Stimulated activated CD4-positive, alpha-beta T cell treated with anti-CD3 and anti-CD28 coated beads, Interleukin-12 subunit alpha, Interleukin-12 subunit beta, amount 100 ng/mL, for 24 hours (primary cell): ENCODE measurements at places on chromosomes 3 and 15.

GRCh38 chr3:118505784-118506183, 528.9 kb downstream of the IGSF11 start:
- no peak for DNase-seq

GRCh38 chr3:567488-568185, 371.1 kb downstream of the CHL1 start:
- no peak for DNase-seq

DNA sequence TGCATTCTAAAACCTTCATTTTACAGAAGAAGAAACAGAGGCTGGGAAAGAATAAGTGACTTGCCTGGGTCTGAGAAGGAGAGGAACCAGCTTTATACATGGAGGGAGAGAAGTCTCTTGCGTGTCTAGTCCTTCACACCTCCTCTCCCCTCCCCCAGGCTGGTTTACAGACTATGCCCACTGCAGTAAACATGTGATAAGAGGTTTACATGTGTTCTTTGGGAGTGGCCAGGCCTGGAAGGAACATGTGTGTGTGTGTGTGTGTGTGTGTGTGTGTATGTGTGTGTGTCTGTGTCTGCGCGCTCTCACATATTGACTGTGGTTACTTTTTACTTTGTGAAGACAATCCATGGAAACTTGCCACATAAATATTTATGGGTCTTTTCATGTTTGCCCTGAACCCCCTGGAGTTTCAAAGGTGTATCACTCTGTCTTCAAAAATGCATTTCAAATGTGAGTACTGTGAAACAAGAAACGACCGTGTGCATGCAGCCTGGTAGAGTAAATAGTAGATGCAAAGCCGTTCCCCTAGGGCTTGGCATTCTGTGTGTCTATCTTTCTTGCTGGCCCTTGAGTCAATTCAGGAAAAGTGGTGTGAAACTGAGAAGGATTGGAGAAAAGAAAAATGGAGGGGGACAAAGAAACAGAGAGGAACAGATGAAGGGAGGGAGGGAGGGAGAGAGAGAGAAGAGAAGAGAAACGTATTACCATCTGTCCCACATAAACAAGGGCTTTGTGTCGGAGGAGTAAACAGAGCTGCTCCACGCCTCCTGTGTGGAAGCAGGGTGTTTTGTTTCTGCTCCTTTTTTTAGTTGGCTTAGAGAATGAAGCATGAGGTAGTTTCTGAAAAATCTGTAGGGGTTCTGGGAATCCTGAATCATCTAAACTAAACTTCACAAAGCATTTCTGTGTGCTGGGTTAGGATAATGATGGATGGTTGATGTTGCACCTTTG, 51.7 kb downstream of the CLDN11 start:
- no peak for DNase-seq

DNA sequence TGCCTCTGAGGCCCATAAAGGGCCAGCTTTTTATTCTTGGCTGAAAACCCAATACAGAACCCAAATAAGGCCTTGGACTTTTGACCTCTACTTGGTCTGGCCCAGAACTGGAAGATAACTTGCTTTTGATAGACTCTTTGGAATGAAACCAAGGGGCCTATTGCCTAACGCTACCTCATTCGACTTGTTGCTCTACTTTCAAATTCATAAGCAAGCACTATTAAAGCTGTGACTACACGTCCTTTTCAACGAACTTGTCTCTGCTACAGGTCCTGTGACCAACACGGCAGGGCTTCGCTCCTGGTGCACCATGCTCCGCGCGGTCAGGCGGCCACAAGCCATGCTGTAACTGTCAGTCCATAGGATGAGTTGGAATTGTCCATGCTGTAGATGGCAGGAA, 385.4 kb downstream of the MFSD1 start:
- DNase-seq = no peak

- DNase-seq = no peak
Observed at GRCh38 chr3:174287705-174288104, 571.4 kb upstream of the NAALADL2 start.

GRCh38 chr3:46849686-46850467, 13.4 kb downstream of the MYL3 start:
- no peak for DNase-seq

DNA sequence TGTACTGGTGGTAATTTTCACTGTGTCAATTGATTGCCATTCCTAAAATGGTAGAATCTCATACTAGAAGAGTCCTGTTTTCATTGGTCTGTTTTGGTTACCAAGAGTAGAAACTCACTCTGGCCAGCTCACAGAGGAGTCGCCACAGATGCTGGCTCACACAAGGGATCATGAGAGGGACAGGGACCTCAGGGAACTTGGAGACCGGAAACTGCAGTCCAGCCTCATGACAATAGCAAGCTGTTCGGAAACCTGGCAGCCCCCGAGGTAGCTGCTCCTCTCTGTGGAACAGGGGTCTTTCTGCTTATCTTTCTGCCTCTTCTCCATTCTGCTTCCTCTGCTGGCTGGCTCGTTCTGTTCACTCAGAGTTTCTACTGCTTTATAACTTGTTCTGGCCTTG, 192.9 kb downstream of the PLCL2 start:
- DNase-seq = no peak

DNA sequence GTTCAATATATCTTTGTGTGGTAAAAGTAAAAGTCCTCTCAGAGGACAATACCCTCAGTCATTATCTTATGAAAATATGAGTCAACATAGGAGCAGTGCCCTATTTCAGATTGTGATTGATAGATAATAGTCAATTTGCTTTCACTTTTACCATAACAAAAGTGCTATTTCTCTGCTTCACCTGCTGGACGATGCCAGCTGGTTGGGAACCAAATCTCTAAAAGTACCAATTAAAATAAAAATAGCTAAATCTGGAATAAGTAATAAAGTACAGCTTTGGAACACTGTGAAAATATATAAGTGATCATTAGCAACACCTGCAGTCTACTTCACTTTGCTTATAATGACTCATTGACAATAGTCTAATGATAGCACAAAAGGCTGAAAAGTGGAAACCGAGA, 390.3 kb upstream of the AGTR1 start:
- no peak for DNase-seq

DNA sequence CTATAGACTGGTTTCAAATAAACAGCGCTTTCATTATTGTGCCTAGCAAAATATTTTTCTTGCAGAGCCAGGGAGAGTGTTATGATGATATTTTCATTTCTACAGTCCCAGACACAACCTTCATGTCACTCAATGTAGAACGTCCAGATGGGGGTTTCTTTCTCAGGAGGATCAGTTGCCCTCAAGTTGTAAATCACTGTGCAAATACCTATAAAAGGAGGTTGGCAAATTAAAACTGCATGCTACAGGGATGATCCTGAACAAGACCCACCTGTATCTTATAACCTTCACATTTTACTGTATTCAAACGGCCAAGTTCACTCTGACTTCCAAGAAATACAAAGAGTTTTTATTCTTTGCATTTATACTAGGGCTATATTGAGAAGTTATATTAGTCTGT, 486.0 kb downstream of the EDEM1 start:
- DNase-seq = no peak

- no peak for DNase-seq
Observed at GRCh38 chr3:2615080-2615479, 495.1 kb downstream of the IL5RA start.

DNA sequence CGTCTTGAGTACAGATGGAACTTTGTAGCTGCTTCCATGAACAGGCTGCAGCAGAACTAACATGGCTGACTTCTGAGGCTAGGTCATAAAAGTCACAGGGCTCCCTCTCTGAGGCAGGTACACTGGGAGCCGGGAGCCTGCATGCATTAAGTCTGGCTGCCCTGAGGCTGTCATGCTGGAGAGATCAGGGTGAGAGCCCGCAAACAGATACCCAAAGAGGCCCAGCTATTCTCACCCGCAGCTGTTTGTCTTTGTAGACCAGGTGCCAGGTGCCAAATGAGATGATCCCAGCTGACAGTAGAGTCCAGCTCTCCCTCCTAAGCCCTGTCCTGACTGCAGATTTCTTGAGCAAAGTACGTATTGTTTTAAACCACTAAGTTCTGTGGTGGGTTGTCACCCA, 8.6 kb upstream of the SLCO3A1 start:
- DNase-seq = no peak

DNA sequence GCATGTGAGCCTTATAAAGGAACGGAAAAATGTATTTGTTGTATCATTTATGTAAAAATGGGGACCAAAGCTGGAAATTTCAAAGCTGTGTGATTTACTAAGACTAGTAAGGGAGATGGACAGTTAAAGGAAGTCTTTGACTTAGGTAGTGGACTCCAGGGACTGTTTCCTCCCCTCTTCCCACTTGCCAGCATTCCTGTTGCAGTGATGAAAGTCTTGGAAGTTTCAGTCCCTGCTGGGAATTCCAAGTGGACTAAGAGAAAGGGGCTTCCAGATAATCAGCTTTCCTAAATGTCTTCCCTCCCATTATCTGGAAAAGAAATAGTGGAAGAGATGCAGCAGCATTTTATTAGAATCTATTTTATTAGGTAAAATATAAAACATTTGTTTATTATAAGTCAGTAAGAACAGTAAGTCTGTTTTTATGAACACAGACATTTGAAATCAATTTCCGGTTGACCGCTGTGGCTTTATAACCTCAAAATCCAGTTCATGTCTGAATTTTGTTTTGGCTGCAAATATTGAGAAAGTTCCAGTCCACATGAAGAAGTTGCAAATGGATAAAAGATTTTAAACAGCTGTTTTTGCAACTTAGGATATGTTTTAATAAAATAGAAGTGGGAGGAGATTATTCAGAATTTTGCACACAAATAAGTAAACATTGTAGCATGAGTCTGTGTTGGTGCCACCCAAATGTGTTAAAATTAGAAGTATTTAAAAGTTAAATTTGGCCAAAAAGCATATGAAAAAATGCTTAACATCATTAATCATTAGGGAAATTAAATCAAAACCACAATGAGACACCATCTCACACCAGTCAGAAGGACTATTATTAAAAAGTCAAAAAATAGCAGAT, 141.8 kb downstream of the IL20RB start:
- no peak for DNase-seq

- DNase-seq = no peak
Observed at GRCh38 chr15:84034578-84035398, 200.8 kb upstream of the GOLGA6L4 start.

DNA sequence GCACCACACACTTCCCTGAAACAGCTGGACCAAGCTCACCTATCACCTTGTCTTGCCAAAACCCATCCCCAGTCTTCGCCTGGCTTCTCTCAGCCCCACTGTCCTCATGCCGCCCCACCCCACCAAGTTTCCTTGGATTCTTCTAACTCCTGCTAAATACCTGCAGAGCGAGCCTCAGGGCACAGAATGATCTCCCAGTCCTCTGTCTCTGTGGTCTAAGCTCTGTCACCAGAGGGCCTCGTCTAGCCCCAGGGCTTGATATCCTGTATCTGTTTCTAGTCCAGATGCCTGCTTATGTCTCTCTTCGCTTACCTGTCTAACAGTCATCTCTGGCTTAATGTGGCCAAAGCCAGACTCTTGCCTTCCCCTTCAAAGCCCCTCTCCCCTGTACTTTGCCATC, 9.7 kb downstream of the CCDC12 start:
- no peak for DNase-seq

DNA sequence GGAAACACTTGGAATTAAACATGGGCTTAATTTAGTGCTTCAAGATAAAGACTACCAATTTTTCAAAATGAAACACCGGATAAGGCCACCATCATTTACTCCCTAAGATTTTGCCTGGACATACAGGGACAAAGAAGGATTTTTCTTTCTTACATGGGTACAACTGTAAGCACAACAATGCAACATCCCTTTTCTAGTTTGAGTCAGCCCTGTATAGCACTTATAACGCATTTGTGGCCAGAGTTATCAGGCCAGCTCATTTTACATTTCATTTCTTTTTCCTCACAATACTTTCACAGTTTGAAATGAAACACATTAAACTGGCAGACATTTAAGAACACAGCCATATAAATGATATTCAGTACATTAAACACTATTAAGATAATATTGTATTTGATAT, 9.8 kb upstream of the SUCNR1 start:
- no peak for DNase-seq

DNA sequence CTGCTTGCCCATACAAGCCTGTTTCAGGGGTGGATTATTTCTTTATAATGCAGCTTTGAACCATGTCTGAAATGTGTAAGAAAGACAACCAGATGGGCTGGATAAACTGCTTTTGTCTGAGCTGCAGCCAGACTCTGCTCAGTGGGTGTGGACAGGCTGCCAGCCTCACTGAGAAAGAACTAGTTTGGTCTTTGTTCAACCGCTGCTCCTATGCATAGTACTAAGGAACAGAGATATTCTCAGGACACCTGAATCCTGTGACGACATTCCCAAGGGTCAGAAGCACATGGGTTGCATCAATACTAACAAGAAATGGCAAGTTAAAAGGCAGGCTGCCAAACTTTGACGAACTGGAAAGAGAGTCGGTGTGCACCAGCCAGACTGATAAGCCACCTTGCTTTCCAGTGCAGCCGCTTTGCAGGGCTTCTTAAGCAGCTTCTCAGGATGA, 57.2 kb downstream of the PLD1 start:
- DNase-seq = no peak

- DNase-seq = no peak
Observed at GRCh38 chr3:31724116-31724515, 191.4 kb downstream of the STT3B start.

- no peak for DNase-seq
Observed at GRCh38 chr3:66693461-66694031, 192.7 kb upstream of the LRIG1 start.

DNA sequence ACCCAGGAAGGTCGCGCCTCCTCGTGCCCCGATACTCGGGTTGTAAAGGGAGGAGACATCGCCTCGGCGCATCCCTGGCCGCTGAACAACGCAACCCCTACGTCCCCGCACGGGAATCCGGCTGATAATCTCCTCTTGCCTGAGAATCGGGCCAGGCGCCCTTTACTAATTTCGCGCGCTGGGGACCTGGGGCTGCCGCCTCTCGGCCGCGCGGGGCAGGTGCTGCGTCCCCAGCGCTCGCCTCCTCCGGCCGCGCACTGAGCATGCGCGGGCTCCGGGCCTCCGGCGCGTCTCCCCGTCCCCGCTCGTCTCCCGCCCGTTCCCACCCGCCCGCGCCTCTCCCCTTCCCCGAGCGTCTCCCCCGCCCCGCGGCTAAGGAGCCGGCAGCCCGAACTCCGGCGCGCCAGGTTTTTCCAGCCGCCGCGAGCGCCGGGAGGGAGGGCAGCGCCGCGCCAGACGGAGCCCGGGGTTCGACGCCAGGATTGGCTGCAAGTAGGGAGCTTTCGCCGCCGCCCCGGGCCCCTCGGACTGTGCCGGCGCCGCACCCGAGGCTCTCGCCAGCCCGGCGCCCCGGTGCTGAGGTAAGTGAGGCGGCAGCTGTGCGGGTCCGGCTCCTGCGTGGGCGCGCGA, at the start of gene CNTN4:
Gene CNTN4, plus strand, starts transcription at position 469 of the 630 bp plus-strand sequence.
- no peak for DNase-seq

DNA sequence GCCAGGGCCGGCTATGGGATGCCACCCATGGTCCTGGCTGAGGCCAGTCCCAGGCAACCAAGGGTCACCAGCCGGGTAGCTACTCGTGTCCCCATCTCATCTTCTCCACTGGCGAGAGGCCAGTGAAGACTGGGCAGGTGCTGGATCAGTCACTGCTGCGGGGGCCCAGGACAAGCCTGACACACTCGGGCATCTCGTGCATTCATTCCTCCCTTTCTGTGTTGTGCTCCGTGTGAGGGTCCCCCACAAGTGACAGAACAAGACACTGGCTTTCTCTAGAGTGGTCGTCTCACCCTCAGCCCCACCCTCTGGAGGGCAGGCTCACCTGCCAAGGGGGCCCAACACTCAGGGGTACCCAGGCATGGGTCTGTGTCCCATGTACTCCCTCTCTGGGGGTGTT, 48.4 kb downstream of the ROPN1B start:
- DNase-seq = no peak
